ENCODE measurements at places on chromosomes 12 and 14.

DNA sequence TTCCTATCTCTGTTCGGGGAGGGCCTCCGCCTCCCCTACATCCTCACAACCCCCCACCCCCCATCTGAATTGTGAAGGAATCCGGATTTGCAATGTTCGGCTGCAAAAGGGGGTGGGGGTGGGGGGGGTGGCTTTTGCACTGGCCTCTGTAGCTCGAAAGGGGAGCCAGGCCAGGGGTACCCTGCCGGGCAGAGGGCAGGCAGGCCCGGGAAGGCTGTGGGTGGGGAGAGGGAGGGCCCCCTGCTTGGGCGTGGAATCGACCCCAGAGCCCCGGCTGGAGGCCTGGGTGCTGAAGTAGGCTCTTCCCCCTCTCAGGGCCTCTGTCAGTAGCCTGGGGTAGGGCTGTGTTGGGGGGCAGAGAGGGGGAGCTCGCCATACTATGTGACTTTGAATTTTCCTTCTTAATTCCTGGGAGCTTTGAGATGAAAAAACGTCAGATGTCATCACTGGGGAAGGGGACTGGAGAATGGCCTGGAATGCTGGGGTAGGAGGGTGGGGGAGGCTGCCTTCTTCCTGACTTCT lies 1.1 kb downstream of the LRP1 start:
- no peak for DNase-seq

DNA sequence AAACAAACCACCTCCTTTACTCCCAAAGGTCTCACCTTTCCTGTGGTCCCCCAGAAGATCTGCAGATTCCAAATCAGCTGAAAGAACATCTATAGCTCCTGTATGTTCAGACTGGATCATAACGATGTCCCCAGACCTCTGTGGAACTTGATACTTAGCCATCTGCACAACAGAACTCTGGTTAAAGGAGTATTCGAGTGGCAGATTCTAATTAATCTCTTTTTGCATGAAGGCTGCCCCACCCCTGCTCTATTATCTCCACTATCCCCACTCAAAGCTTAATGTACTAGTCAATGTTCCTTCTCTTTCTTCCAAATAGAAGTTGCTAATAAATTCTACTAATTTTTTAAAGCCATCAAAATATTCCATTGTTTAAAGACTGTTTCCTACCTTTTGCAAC lies 22.8 kb downstream of the GSTZ1 start:
- DNase-seq = no peak

DNA sequence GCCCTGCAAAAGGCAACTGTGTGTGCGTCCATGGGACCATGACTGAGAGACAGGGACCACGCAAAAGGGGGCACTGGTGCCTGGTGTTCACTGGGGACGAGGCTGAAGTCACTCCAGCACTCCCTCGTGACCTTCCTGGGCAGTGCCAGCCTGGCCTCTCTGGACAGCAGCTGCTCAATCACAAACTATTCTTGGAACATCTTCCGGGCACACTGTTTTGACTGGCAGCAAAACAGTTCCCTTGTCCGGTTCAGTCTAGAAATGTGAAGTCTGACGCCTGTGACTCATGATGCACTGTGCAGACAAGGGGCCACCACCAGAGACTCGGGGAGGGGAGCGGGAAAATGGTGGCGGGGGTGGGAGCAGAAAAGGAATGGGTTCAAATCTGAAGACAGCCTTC lies 20.8 kb downstream of the SNRNP35 start:
- no peak for DNase-seq

GRCh38 chr12:120264086-120264903 lies 1.2 kb downstream of the PXN start:
- DNase-seq = no peak

DNA sequence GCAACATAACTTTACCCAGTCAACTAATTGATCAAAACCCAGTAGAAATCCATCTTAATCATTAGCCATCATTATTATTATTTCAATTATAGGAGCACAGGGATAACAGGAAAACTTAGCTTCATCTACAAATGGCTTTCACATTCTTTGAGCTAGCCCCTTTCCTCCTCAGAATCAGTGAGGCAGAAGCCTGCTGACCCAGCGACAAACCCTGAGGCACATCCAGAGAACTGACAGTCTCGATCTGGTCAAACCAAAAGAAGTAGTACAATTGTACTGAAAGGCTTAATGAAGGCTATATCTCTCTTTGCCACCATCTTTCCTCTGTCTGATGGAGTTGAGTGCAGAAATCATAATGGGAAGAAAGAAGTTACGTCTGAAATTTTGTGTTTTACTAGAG lies 109.8 kb upstream of the ARID2 start:
- no peak for DNase-seq

- no peak for DNase-seq
These were observed 172.8 kb upstream of the KITLG start for GRCh38 chr12:88753066-88753465.

- DNase-seq = no peak
These were observed 85.3 kb downstream of the SLC25A47 start for GRCh38 chr14:100408350-100409002.

GRCh38 chr12:89350630-89351488 lies 1.4 kb downstream of the DUSP6 start:
- DNase-seq = no peak

- no peak for DNase-seq
These were observed 45.0 kb downstream of the ZC3H14 start for GRCh38 chr14:88607829-88608228.

- DNase-seq = no peak
These were observed 982.0 kb upstream of the TMEM132C start for GRCh38 chr12:127284870-127285431.

GRCh38 chr12:7970475-7971252 lies 34.7 kb upstream of the SLC2A3 start:
- DNase-seq = peak; percentile 20

All from anterior cingulate cortex (tissue), 58 donors.